ENCODE measurements at places on chromosomes 7 and 10. TPM values are rescaled to one million over a fixed set of nuclear protein-coding genes. Genes with fewer than 3 reads are reported as not detected.

TLX1 gene
- polyA plus RNA-seq, result not detected

SMNDC1 gene
- 8.7 TPM for polyA plus RNA-seq

DNAJB9 gene
- polyA plus RNA-seq, result 9.0 TPM

FEZF1 gene
- not detected for polyA plus RNA-seq

DNA sequence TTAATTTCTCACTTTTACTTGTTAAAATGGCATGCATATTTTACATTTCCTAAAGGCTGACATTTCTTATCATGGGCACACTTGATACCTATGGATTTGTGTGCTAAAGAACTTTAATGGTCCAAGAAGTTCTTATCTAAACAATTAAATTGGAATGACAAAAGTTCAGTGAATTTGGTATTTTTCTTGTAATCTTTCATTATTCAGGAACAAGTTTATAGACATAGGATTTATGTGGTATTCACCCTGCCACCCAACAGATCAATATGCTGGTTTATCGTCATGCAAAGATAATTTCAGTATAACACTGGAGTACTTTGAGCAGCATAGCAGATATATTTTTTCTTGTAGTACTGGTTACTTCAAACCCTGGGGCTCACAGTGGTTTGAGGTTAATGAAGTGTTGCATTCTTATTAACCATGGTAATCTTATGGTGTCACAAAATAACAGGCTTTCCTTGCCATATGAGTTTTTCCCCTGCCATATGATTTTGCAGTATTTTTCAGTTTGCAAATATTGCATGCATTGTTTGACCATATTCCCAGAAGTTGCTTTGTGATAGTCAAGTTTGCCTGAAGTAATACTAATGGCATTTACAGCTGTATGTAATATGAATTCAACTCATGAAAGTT, 148.8 kb downstream of the PPP1R9A start:
- H3K4me1 ChIP-seq, result peaks cover 9% of the 10 kb centered on the region
- H3K27me3 ChIP-seq, result no peaks in the 10 kb centered on the region
- no peak overlapping the region for H3K27ac ChIP-seq
- DNase-seq, result no peak

DNA sequence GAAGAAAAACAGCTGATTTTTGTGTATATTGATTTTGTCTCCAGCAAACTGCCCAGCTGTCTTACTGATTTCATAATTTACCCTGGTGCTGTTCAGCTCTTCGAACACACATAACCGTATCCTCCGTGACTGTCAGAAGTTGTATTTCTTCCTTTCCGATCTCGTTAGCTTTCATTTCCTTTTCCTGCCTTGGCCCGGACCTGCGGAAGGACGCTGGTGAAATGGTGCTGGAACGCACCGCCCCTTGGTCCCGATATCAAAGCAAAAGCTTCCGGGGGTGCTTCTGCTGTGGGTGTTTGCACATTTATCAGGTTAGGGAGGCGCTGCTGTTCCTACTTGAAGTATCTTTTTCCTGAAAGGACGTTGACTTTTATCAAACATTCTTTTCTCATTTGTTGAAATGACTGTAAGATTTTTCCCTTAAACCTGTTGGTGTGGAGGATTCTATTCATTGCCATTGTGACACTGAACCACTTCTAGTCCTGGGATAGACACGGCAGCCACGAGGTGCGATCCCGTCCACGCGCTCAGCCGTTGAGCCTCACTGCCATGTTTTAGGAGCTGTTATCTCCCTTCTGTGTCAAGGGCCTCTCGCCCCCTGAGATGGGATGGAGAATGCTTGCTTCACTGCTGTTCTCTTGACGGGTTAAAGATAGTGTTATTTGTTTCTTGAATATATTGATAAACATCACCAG, 72.6 kb downstream of the FOXL3 start:
- peaks cover 13% of the 10 kb centered on the region for H3K27me3 ChIP-seq
- H3K27ac ChIP-seq, result no peak overlapping the region
- DNase-seq, result peak; percentile 27
- peak overlapping the region; percentile 44 for H3K4me3 ChIP-seq
- no peaks in the 10 kb centered on the region for H3K4me1 ChIP-seq

DNA sequence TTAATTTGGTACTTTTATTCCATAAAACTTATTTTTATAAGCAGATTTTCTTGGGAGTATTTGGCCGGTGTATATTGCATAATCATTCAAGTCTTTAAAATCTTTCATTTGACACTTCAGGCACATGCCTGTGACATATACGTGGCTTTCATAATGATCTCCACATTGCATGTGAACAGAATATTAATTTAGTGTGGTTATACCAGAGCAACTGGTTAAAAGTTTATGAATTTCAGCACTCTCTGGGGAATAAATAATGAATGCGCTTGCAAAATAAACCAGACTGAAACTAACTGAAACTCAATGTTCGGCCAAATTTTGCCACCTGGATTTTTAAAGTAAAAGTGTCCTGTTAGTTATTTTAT, 242.3 kb downstream of the GLI3 start:
- no peak overlapping the region for H3K27ac ChIP-seq
- H3K4me3 ChIP-seq, result no peak overlapping the region
- no peak for DNase-seq
- no peaks in the 10 kb centered on the region for H3K36me3 ChIP-seq

DNA sequence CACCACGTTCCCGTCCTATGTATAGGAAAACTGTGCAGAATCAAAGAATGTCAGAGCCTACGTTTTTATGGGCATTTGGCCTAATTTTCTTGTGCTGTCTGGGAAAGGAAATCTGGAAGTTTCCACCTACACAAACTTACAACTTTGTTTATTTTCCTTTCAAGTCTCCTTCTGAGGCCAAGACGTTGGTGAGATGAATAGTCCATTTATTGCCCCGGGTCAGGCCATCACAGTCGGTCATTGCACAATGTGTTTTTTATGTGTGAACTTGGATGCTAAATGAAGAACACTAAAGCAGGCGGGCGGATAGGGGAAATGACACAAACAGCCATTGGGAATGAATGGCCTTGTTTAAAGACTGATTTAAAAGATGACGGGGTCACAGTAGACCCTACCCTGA, 38.6 kb downstream of the TRIL start:
- H3K4me1 ChIP-seq, result peaks cover 12% of the 10 kb centered on the region
- no peaks in the 10 kb centered on the region for H3K36me3 ChIP-seq
- H3K27ac ChIP-seq, result no peak overlapping the region
- DNase-seq, result no peak
- H3K4me3 ChIP-seq, result no peak overlapping the region

DNA sequence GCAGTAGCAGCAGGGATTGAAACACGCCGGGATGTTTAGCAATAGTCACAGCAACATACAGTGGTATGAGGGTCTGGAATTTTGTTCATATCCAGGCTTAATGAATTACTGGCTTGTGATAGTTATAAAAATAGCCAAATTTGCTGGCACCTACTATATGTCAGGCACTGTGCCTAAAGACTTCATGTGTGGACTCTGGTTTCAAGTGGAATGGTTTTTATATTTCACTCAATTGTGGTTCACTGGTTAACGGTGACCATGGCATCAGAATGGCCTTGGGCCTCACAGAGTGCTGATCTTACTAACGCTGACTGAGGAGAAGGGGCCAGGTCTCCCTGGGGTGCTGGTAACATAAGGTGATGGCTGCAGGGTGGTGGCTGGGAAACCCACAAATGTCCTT, 55.7 kb downstream of the CELF2 start:
- H3K4me3 ChIP-seq, result no peak overlapping the region
- no peak overlapping the region for H3K27ac ChIP-seq
- no peaks in the 10 kb centered on the region for H3K36me3 ChIP-seq
- no peaks in the 10 kb centered on the region for H3K27me3 ChIP-seq

- H3K27ac ChIP-seq, result no peak overlapping the region
- no peak overlapping the region for H3K4me3 ChIP-seq
- DNase-seq, result no peak
- H3K4me1 ChIP-seq, result no peaks in the 10 kb centered on the region
- no peaks in the 10 kb centered on the region for H3K27me3 ChIP-seq
These were observed 402.4 kb downstream of the HGF start for GRCh38 chr7:81367326-81367931.

GRCh38 chr7:39375047-39375873, 190.9 kb upstream of the YAE1 start:
- H3K4me1 ChIP-seq, result no peaks in the 10 kb centered on the region
- H3K27ac ChIP-seq, result no peak overlapping the region
- no peaks in the 10 kb centered on the region for H3K27me3 ChIP-seq
- H3K36me3 ChIP-seq, result no peaks in the 10 kb centered on the region
- no peak overlapping the region for H3K4me3 ChIP-seq
- no peak for DNase-seq

DNA sequence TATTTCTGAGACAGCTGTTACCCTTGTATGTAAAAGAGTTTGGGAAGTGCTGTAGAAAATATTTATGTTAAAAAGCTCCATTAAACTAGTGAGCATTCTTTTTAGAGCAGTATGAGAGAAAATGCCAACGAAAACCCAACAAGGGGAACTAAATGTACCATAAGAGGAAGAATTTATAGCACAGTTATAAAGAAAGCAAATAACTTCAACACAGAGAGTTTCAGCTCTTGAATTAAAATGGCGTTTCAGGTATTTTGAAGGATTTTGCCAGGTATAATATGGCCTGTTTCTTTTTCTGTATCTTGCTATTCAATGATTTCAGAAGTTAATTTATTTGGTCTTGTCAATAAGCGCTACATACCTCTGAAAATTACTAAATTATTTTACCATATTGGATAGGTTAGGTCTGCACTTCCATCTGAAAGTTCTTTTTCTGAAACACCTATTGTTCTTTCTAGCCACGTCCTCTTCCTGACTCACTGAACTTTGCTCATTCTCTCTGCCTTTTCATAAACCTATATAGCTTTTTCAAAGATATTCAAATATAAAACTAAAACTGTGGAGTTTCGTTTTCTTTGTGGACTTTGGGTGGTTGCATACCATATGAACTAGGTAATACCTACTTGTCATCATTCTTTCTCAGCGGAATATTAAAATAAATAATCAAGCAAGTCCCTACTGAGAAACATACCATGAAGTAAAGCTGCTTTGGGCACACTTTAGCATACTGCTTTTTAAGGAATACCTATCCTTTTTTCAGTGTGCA, 136.1 kb downstream of the SEMA3A start:
- H3K36me3 ChIP-seq, result no peaks in the 10 kb centered on the region
- no peak for DNase-seq
- H3K4me1 ChIP-seq, result no peaks in the 10 kb centered on the region
- no peaks in the 10 kb centered on the region for H3K27me3 ChIP-seq

Data from adrenal gland (tissue), 19 donors.